B cell (primary cell): ENCODE measurements at places on chromosomes 13 and 19. TPM values are rescaled to one million over a fixed set of nuclear protein-coding genes. Genes with fewer than 3 reads are reported as not detected.

AP1M2 gene
- not detected in 2 replicates for total RNA-seq

PGPEP1 gene
- total RNA-seq = 14.1 and 17.6 TPM in 2 replicates

COX7A1 gene
- not detected in 2 replicates for total RNA-seq

TMEM59L gene
- not detected in 2 replicates for total RNA-seq

KANK3 gene
- 0.27 TPM in 1 of 2 replicates, not detected in the other for total RNA-seq

SLITRK1 gene
- not detected in 2 replicates for total RNA-seq

CYP2A7 gene
- total RNA-seq = not detected in 2 replicates

OR7C1 gene
- total RNA-seq = not detected in 2 replicates
